ENCODE measurements at places on chromosomes 11 and 22.

DNA sequence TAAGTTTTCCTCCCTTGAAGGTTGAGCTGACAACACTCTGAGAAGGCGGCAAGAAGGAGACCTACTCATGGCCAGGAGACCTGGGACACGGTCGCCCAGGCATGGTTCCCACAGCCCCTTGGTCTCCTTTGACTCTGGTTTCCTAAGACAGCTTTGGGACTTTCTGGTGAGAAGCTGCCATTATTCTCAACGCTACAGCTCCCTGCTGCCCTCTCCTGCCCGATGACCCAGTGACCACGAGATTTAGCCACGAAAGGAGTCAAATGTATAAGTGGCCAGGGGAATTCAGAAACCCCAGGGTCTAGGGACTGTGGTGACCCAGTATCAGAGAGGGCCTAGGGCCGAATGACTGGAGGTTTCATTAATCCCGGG, 699 bp upstream of the SDF2L1 start:
- no peak for DNase-seq

DNA sequence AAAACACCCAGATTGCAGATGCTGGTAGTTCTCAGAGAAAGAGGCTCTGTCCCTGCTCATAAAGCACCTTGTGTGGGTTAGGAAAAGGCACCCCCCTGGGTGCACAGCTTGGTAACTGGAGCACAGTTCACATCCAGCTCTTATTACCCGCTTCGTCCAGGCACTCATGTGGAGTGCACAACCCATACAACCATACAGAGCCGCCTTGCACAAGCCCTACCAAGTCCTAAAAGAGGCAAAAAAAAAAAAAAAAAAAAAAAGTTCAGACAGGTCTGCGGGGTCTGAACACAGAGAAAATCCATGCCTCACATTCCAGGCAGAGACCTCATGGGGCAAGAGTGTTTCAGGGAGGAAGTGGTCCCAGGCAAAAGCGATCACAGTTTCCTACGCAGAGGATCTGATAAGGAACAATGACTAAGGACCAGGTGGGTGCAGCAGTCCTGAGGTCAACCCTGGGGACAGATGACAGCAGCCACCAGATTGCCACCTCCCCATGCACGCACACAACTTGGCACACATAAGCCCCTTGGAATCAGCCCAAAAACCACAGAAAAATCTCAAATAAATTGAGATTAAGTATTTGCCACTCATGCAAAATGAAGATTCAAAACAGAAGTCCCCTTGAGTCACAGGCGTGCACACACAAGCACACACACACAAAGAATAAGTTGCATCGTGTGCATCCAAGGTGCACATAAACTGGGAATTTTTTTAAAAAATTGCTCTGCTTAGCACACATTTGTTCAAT, 12.3 kb downstream of the MB start:
- DNase-seq = no peak

DNA sequence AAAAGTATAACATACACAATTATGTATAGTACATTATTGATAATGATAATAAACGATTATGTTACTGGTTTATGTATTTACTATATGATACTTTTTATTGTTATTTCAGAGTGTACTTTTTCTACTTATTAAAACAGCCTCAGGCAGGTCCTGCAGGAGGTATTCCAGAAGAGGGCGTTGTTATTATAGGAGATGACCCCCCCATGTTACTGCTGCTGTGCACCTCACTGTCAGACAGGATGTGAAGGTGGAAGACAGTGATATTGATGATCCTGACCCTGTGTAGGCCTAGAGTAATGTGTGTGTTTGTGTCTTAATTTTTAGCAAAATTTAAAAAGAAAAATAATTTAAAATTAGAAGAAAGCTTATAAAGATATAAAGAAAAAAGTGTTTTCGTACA, 57.6 kb downstream of the REXO2 start:
- no peak for DNase-seq

GRCh38 chr22:20424568-20424931, 13.1 kb downstream of the SCARF2 start:
- DNase-seq = no peak

GRCh38 chr22:50622723-50623327, 5.1 kb downstream of the ARSA start:
- no peak for DNase-seq

- no peak for DNase-seq
Observed at GRCh38 chr22:35445933-35446332, 46.0 kb downstream of the MCM5 start.

GRCh38 chr11:104046331-104046730, 9.9 kb downstream of the DDI1 start:
- no peak for DNase-seq

- DNase-seq = peak; percentile 18
Observed at GRCh38 chr22:30754971-30755758, 60.5 kb downstream of the OSBP2 start.

DNA sequence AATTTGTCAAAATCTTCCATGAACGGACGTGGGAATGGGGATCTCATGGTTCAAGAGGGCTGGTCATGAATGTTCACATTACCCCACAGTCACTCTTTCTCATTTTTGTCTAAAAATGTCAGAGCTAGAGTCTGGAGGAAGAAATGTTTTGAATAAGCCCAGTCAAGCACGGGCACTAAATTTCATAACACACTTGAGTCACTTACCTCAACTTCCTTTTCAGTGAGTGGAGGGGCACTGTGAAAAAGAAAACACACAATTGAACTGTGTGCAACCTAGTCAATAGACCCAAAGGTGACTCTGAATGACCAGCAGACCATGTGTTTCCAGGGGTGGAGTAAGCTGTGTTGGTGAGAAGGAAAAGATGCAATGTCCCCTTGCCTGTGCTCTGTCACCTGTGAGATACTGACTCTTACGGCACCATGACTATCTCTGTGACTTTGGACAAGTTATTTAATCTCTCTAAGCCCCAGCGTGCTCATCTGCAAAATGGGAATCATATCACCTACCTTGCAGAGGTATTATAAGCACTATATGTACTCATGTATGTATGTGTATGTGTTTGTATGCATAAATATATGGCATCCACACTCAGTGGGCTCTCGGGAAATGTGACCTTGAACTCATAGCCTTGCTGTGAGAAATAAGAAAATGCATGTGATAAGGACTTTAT, 38.2 kb upstream of the LYVE1 start:
- DNase-seq = no peak

- DNase-seq = no peak
Observed at GRCh38 chr11:56845121-56845732, 96.7 kb upstream of the OR9G4 start.

DNA sequence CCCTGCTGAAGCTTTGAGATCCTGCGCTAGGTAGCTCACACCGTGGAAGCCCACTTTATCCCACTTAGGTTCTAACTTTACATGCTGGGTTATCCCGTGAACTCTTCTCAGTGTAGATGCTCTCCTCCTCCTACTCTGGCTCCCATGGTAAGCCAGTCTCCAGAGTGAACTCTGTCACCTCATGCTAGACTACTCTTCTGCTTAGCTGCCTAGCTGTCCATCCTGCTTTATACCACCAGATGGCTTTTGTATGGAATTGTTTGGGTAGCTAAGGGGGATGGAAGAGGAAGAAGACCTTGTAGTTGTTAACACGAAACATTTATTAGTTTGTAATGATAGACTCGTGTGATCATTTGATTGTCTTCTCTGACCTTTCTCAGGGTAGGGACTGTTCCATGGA, 46.8 kb downstream of the EMSY start:
- no peak for DNase-seq

DNA sequence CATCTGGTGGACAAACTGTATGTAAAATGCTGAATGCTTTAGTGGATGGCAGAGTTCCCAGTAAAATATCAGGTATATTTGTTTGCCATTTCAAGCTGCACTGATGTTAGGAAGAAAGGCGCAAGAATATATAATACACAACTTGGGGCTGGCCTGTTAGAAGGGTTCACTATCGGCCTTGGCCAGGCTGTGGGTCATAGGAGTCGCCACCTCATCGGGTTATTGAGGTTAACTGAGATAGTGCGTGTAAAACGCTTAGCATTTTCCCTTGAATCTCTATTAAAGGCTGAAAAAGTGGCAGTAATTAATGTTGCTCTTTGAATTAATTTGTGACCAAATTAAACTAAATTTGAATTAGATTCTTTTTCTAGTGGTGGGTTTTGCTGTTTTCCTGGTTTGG, 5.1 kb downstream of the FAM118A start:
- DNase-seq = no peak

DNA sequence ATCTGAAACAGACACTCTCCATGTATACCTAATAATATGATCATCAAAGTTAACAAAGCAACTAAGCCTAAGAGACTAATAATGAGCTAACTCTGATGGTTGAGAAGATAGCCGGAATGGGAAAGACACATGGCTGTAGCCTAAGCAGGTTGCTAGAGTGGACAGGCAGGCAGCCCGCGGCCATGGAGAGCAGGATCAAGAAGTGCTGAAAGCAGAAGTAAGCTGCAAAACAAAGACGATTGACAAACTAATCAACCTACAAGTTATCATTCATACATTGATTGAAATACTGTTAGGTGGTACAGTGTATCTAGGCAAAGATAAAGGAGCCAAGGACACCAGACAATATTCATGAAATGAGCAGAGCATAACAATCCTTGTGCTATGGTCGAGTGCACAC, 29.3 kb downstream of the SLN start:
- no peak for DNase-seq

GRCh38 chr11:1639666-1640065, 10.1 kb downstream of the KRTAP5-5 start:
- no peak for DNase-seq

GRCh38 chr22:46074771-46075551, 75.4 kb upstream of the PPARA start:
- no peak for DNase-seq

- no peak for DNase-seq
Observed at GRCh38 chr22:32631507-32632255, 157.1 kb downstream of the FBXO7 start.

- DNase-seq = no peak
Observed at GRCh38 chr22:38837414-38837928, 6.4 kb downstream of the NPTXR start.

DNA sequence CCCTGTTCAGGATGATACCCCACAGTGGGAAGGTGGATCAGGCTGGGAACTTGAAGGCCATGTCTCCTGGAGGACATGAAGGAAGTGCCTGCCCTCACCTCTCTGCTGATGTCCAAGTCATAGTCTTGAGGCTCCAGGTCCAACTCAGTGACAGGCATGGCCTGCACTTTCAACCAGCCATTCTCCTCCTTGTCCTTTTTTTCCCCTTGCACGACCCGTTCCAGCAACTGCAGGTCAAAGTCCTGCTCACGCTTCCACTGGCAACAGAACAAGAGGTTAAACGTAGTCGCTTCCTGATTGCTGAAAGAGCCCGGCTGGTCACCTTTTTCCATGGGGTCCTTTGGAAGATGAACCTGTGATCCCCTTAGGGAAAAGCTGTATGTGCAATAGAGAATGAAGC, 47.7 kb downstream of the C11orf58 start:
- no peak for DNase-seq

DNA sequence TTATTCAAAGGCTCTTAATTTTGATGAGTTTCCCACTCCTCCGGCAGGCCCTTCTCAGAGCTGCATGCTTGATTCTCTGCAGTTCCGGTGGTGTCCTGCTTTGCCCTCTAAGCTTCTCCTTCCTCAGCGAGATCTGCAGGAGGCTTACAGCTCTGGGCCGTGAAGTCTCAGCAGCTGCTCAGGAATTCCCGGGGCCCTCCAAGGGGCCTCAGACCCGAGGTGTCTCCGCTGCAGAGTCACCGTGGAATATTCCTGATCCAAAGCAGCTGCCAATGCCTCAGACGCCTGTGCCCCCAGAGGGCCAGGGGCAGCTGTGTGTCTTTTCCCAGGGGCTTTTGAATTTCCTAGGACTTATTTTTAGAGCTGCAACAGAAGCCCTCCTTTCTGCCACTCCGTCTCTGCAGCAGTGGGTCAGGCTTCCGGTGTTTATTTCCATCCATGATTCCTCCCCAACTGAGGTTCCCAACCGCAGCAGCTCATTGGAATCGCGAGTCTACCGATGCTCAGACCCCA, 37.2 kb downstream of the RPS6KA4 start:
- DNase-seq = no peak

GRCh38 chr11:68122936-68123539, 1.9 kb upstream of the CHKA start:
- DNase-seq = no peak

All from stimulated activated CD4-positive, alpha-beta T cell treated with anti-CD3 and anti-CD28 coated beads, Interleukin-15, amount 100 ng/mL, for 1 hour (primary cell).